ENCODE measurements at places on chromosomes 16 and 17.

DNA sequence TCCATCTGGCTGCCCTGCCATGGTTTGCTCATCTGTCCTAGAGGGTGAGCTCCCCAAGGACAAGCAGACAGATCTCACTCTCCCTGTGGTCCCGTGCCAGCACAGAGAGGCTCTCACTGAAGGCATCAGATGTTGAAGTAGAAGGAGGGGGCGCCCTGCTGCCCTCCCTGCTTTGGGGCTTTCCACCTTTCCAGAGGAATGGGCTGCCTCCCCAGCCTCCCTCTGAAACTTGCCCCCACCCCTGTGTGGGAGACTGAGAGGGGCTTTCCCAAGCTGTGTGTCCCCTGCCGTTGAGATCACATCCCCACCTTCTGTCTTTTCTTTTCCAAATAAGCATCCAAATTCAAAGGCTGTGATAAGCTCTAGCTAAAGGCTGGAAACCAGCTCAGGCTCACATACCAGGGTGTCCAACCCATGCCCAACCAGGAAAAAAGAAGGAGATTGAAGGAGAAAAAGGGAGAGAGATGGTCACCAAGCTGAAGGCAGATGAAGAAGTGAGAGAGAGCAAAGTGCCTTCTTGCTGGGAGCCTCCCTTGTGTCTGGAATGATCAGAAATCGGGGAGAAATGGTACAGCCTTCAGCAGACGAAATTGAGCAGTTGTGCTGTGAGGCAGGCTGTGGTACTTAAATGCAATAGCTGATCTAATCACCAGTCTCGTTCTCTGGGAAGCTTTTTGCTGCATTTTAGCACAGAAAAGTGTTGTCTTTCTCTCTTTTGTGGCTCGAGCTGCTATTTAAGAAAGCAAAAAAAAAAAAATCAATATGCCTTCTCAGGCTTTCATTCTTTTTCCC lies 145.9 kb upstream of the LHX1 start:
- no peak for DNase-seq

DNA sequence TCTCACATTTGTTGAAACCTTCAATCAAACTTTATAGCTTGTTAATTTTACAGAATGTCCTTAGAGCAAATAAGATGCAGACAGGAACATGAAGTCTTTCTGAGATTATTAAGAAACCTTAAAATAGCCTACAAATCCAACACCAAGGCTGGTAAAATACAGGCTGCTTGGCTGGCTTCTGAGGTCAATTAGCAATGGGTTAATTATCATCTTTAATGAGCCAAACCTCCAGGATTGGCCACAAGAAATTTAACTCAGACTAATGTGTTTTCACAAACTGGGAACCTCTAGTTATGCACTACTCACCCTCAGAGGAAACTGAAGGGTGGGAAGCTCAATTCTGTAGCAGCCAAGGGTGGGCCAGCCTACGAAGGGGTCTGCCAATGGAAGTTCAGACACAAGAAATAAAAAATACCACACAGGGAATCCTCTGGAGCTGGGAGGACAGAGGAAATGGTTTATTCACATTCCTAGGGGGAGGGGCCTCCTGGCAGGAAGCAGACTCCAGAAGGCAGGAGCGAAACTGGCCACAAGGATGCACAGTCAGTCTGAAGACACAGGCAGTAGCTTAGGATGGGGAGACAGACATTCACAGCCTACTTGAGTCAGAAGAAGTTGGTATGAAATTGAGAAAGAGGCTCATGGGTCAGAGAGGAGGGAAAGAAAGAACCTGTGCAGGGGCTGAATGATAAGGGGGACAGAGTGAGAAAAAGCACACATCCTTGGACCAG lies 36.1 kb downstream of the HIC1 start:
- DNase-seq: peak; percentile 11

DNA sequence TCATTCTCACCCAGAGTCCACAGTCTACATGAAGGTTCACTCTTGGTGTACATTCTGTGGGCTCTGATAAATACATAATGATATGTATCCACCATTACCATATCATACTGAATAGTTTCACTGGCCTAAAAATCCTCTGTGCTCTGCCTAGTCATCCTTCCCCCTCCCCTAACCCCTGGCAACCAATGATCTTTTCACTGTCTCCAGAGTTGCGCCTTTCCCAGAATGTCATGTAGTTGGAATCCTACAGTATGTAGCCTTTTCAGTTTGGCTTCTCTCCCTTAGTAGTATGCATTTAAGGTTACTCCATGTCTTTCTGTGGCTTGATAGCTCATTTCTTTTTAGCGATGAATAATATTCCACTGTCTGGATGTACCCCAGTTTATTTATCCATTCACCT lies 101.3 kb downstream of the NOG start:
- DNase-seq: no peak

DNA sequence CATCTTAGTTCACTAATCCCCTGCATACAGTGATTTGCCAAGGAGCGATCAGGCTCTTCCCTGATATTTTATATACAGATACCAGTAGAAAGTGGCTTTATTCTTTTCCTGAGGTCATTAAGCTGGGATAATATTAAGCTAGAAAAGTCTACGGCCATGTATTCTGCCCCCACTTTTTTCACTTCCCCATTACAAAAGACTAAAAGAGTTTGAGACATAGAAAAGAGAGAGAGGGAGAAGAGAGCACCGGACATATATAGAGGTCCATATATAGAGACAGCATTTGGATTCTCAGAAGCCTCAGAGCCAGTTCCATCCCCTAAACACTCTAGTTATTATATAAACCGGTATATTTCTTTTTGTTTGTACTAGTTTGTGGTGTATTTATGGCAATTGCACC lies 166.5 kb upstream of the ANKFN1 start:
- DNase-seq: no peak

DNA sequence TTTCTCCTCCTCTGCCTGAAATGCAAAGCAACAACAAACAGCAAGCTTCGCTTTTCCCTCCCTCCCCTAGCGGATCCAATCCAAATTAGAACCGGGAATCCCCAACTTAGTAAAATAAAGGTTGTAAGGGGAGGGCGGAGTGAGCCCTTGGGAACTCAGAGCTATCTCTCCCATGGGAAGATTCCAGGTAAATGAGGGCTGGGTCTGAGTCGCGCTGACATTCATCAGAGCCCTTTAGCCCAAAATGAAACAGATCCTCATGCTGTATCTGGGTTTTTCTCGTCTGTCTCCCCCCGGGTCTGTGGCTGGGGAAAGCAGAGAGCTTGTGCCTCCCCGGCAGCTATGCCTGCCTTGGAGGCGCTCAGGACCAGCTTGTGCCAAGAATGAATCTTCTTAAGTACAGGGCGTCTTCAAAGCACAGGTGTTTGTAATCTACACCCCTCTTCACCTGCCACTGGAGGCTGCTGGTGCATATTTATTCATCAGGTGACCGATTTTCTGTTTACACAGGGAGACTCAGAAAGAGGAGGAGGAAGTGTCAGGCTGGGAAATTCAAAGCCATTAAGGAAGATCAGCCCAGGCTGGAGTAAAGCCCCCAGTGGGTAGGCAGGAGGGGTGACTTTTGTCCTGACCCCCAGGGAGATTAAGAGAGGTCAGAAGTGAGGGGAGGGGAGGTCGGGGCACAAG lies 55.0 kb upstream of the GSE1 start:
- DNase-seq: no peak

DNA sequence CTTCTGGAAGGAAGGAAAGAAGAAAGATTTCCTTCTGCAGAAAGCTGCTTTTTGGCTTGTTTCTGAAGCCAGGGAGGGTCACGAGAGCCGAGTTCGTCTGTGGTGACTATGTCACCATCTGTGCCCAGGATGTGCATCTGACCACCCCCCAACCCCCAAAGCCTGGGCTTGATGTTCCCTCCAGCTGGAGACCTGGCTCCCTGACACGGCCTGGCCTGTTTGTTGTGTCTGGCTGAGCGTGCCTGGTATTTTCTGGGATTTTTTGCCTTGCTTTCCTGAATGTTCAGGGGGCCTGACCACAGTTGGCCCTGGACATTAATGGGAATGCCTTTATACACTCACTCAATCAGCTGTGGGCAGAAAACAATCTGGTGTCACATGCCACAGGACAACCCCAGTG lies 38.9 kb downstream of the LGALS9 start:
- no peak for DNase-seq

- DNase-seq: no peak
Measured at GRCh38 chr17:82959990-82960418, 119.4 kb upstream of the METRNL start.

DNA sequence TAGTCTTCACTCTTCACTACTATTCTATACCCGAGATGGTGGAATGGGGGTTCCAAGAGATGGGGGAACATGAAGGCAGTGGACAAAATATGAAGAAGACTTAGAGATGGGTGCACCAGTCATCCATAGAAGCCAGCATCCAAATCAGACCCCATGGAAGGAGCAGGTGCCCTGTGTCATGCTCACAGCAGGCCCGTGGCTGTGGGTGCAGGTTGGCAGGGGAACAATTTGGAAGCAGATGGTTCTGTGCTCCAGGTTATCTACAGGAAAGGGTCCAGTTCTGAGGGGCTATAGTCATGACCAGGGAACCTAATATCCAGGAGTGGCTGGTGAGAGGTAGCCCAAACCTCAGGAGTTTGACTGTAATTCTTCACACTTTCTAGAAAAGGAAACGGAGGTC lies 9.6 kb upstream of the LPCAT2 start:
- DNase-seq: no peak

DNA sequence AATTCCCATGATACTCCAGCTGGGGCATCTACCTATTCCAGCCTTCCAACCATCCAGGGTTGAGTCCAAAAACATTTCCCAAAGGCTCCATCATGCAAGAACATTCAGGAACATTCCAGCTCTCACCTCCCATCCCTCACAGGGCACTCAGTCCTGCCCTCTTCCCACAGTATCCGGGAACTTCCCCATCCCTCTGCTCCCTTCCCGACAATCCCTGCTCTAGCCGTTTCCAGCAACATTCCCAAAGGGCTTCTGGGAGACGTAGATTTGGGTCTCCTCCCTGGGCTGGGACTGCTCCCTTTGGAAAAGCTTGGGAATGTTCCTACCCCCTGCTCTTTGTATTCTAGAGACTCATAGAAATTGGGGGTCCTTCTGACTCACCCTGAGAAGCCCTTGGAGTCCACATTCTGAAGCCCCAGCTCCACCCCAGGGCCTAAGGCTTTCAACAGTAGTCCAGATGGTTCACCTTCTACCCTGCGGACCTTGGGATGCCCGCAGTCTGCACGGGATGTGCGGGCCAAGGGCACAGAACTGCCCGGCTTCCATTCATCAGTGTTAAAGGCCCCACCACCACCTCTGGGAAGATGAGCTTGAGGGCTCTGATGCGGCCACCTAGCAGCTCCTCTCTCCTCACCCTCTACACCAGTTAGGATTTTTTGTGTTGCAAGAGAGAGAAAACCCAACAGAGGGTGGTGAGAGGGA lies 25.4 kb downstream of the NGFR start:
- no peak for DNase-seq

GRCh38 chr16:70159355-70160348 lies 13.9 kb upstream of the CLEC18C start:
- no peak for DNase-seq

GRCh38 chr17:77197115-77197514 lies 56.3 kb downstream of the SEC14L1 start:
- no peak for DNase-seq

DNA sequence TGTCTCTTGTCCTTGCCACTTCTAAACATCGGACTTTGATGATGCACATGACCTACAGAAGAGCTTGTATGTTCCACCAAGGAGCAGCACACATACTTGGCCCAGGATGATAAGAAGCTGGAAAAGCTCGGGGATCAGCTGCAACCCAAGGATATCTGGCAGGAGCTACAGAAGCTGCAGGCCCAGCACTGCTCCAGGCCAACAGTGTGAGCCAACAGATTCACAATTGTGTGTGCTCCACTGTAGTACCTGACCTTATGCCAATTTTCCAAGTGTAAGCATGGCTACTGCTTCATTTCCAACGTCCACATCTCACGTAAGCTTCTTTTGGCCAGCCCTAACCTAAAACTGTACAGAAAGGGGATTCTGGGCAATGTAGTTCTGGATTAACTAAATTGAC lies 83.4 kb downstream of the COX10 start:
- DNase-seq: no peak

DNA sequence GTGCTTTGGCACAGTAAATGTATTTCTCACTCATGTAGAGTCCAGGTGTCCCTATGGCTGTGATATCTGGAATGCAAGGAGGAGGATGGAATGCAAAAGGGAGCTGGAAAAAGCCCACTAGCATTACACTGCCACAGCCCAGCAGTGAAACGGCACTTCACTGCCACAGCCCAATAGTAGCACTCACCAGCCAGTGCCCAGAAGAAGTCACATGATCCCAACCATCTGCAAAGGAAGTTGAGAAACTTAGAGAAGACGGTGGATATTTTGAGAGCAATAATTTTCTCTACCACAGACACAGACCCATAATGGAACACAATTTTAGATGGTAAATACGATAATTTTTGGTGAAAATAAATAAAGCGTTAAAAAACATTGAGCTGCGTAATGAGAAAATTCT lies 51.8 kb downstream of the C16orf82 start:
- DNase-seq: no peak

- no peak for DNase-seq
Measured at GRCh38 chr16:8831450-8831849, 33.8 kb downstream of the PMM2 start.

GRCh38 chr17:68612209-68612922 lies 11.2 kb upstream of the FAM20A start:
- no peak for DNase-seq

DNA sequence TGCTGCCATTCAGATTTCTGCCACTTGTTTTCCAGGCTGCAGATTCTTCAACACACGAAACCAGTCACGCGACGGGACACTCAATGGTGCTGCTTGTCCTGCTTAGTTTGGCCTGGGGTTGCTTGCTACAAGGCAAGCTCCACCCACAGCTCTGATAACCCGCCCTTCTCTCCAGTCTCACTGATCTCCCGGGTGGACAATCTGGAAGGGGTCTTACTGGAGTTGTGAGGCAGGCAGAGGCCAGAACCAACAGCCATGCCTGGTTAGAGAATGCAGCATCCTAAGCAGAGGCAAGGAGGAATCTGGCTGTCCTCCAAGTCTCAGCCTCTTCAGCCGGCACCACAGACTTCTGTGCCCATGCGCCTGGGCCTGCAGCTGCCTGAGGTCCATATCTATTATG lies 119.1 kb downstream of the KCNJ12 start:
- no peak for DNase-seq

DNA sequence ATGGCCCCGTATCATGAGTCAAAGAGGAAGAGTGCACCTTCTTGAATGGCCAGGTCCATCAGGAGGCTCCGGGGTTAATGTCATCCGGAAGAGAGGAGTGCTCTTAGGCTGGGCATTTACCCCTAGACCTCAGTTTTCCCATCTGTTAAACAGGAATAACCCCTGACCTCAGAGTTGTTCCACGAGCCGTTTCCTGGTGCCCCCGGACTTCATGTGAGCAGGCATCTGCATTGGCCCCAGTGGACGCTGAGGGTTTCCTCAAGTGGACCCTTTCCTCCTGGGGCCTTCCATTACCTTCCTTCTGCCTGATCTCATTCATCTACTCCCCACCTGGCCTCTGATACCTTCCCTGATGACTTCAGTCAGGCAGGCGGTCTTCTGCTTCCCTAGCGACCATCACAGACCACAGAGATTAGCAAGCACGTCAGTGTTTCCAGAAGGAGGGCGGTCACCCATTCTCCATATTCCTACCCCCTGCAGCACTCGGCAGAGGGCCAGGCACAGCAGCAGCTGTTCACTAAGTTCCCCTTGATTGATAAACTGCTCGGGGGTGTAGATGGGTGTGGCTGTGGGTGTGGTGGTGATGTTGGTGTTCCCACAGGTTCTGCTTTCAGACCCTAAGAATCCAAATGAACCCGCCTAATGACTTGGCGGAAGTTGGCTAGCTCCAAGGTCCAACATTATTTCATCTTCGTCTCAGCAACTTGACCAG lies 346.6 kb upstream of the TNRC6C start:
- no peak for DNase-seq

Data from HS-27A (cell line).